ENCODE measurements at places on chromosomes 3 and 15. TPM values are rescaled to one million over a fixed set of nuclear protein-coding genes. Genes with fewer than 3 reads are reported as not detected.

TERC gene
- total RNA-seq: 1.7 TPM

TUSC7 gene
- not detected for total RNA-seq

GOLGA6L26 gene
- not detected for total RNA-seq

DNAH12 gene
- total RNA-seq: not detected

TF gene
- total RNA-seq: 111 TPM

DUOXA2 gene
- total RNA-seq: not detected

- no peak for DNase-seq
These were observed 1.2 kb downstream of the GPR15 start for GRCh38 chr3:98532709-98533571.

DNA sequence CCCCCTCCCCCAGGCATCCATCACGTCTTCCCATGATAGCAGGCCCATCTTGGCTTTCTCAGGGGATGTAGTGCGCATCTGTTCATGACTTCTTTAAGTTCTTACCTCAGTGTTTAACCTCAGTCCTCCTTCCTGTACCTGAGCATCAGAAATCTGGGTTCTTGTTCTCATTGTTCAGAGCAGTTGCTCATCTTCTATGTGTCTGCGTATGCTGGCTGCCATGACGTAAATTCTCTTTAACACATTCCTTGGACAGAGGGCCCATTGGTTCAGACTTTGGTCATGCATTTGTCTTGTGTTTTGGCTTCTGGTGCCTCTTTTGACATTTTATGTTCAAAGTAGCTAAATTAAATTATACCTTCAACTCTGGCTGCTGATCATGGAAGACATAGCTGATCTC lies 227.3 kb downstream of the CACNA2D3 start:
- DNase-seq: no peak

DNA sequence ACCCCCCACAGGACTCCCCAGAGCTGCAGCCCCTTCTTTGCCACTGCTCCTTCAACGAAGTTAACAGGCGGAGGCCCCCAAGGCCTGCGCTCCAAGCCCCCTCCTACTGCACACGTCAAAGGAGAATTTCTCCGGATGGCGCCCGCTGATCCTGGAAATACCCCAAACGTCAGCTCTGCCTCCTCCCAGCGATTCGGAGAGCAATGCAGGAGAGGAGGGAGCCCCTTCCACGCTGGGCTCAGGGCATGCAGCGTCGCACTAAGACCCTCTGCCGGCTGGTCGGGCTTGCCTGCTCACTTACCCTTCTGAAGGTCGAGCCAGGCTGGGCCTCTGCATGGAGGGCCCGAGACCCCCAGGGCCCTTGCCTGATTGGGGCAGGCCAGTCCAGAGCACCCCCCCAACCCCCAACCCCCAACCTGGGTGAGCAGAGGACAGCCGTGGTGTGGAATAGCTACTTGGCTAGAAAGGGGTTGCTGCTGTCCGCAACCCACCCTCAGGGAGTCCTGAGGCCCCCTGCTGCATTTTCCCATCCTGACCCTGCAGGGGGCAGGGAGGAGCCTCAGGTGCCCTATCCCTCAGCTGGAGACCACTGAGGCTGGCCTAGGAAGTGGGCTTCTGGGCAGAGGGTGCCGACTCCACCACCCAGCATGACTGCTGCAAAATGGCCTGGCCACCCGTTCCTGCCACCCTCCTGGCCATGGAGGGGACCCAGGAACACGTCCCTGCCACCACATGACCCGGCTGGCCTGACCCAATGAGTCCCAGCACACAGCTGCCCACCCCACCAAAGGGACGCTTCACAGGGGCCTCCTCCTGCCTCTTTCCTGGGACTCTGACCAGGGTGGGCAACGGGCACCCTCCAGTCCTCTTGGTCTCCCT lies 976 bp downstream of the ATP2B2 start:
- DNase-seq: no peak

DNA sequence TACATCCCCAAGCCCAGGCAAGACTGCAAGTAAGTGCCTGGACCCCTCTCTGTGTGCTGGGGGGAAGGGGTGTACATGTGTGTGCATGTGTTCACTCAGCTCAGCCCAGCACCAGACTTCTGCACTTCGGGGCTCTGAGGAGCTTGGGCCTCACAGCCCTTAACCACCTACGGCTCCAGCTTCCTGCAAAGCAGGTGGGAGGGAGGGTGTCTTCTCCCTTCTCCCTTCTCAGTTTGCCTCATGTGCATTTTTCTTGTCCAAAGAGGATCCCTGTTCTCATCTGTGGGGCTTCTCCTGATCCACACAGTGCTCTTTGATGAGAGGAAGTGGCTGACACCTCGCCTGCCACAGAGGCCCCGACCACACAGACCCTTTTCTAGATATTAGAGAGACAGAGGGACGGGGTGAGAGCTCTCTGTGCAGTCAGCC lies 69.3 kb downstream of the MESD start:
- no peak for DNase-seq

DNA sequence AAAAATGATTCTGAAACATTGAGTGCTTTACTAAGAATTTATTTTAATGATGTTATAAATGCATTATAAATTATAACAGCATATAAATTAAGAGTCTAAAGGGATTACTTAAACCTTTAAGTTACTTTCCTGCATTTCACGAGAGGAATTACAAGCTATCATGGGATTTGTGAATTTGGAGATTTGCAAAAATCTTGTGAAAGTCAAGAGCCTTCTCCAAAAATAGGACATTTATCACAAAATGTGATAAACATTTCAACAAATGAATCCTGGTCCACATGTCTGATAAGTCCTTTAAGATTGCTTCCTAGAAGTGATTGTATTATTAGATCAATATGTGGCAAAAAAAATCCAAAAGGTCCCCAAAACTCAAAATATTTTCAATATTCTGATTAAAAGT lies 154.5 kb downstream of the ATP8B4 start:
- no peak for DNase-seq

DNA sequence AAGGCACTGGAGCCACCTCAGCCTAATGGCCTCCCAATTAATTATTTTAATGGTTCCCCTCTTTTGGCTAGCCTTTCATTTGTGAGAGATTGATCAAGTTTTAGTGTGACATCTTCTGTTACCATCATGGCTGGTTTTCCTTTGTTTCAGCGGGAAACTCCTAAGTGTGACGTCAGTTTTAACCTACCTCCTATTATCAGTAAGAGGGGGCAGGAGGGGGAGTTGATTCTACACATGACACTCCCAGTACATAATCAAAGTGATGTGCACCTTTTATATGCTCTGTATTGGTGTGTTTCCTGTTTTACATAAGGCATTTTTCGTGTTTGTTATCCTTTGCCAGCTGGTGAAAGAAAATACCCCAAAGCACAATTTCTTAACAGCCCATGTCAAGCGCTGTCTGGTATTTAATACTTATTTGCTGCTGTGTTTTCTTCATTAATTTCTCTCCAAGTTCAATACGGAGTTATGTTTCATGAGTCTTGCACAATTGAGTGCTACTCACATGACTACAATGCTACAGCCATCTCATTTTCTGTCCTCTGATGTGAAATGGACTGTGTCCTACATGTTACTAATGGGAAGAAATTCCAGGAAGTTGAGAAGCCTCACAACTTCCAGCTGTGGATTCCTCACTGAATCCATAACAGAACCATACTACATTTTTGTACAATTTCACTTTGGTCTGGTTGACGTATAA lies 52.2 kb upstream of the POLR2M start:
- DNase-seq: no peak

DNA sequence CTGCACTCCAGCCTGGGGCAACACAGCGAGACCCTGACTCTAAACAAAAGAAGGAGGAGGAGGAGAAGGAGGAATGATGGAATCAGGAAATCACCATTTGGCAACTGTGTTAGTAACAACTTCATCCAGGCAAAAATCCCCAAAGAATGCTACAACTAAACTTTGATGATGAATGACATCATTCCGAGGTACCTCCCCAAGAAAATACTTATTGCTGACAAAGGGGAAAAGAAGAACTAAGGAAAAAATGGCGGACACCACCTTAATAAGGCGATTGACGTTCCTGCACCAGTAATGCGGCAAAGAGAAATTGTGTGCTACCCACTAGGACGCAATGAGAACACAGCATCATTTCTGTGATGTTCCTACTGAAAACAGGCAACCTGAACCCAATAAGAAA lies 78.2 kb upstream of the SLC6A11 start:
- DNase-seq: no peak

DNA sequence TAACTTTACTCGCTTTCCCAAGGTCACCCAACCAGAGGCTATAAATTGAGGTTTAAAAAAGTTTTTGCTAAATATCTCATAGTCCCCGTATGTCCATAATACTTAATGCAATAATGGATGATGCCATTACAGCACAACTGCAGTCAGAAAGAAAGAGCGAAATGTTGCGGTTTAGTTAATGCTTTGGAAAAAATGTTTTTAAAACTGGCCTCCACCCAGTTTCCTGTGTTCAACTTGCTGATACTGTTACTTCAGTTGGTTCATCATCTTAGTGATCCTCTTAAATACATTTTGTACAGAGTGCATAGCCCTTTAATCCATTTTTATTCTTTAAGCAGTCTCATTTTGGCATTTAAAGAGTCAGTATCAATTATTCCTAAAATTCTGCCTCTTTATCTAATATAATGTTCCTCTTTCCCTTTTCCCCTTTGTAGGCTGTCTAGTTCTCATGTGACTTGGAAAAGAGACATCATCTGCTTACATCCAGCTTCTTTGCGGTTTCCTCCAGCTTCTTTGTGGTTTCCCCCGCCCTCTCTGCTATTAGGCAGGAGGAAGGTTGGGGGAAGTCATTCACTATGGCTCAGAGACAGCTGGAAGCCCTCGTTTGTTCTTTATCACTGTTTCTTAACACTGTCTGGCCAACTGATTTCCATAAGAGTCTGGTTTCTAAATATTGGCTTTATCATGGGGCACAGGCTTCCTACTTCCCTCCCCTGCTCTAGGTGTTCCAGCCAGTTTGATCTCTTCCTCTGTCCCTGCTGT lies 154.3 kb downstream of the GOLIM4 start:
- no peak for DNase-seq

GRCh38 chr3:127784283-127784682 lies 38.0 kb downstream of the MGLL start:
- DNase-seq: no peak

DNA sequence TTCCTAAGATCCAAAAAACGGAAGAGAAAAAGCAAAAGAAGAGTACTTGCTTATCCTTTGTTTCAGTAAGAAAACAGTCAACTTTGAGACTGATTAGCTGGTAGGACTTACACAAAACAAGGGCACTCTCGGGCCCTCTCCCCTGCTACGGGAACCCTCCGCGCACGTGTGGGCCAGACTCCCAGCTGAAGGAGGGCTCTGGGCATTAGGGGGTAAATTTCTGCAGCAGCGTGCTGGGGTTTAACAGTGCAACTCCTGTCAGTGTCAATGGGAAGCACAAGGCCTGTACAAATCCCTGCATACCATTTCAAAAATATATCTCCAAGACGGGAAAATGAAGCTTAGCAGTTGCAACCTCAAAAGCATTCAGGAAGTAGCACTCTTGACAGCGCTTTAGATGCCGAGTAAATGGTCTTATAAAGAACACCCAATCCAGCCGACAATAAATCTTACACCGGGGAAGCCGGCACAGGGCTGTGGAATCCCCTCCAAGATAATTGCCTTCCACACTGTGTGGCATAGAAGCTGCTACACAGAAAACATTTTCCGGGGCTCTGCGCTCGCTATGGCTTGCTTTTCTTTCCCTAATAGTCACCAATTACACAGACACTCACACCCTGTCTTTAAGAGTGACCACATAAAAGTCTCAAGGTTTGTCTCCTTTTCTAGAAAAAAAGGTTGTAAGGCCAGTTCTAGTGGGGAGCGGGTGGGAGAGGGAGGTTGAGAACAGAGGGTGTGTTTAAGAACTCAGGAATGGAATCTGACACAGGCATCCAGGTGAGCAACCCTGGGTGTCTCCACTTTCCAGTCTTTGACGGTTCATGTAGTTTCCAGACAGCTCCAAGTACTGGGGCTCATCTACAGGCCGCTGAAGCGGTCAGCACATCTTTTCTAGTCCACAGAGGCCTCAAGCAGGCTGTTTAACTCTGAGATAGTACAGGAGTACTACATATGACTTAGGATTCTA lies 512.7 kb downstream of the FOXP1 start:
- no peak for DNase-seq

DNA sequence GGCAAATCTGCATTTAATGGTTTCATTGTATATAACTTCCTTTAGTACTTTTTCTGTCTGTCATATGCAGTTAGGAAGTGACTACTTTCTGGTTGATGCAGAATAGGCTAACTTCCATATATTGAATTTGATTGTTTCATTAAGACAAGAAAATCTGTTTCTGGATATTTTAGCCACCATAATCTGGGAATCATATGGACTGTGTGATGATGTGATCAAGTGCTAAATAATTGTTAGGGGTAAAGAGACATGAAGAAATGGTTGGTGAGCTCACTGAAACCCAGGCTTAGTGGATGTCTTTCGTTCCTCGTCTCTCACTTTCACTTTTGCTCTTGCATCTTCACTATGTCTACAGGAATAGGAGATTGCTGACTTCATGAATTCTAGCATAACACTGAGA lies 3.5 kb upstream of the MNS1 start:
- DNase-seq: no peak

- peak; percentile 48 for DNase-seq
These were observed 237.6 kb downstream of the ITPR1 start for GRCh38 chr3:4730719-4731118.

GRCh38 chr3:141629976-141630375 lies 108.1 kb upstream of the RNF7 start:
- no peak for DNase-seq

GRCh38 chr3:149198611-149199010 lies 23.0 kb downstream of the CP start:
- DNase-seq: no peak

DNA sequence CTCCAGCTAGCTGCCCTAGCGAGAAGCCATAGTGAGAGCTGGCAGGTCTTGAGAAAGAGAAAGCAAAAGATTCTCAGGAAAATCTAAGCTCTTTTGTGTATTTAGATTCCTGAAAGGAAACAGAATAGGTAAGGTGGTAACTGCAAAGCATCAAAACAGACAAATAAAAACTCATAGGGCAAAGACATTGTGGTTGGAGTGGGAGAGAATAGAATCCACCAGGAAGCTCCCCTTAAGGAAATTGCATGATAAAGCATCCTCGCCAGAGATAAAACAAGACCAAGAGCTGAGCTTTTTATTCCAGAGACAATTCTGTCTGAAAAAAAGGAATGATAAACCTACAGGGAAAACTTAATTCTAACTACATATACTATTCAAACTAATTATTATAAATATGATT lies 232.6 kb downstream of the SI start:
- no peak for DNase-seq

GRCh38 chr3:73568371-73568862 lies 56.3 kb downstream of the PDZRN3 start:
- no peak for DNase-seq
